Left forelimb (tissue), 1 donor: ENCODE measurements at places on chromosomes 7 and 10.

DNA sequence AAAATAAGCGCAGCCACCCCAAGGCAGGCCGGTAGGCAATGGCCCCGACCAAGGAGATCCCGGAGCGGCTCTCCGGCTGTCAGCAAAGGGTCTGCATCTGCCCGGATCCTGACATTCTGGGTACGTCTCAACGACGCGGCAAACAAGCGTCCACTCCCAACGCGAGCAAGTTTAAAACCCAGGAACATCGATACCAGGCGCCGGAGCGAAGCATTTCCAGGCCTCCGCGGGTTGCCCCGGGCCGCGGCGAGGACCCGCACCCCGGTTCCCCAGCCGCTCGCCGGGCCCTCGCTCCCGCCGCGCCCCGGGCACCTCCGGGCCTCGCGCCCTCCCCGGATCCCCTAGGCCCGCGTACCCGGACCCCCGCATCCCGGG lies 453 bp downstream of the URGCP start:
- peak; percentile 74 for DNase-seq

- DNase-seq: no peak
Observed at GRCh38 chr10:59793919-59794318, 40.7 kb upstream of the MRLN start.

DNA sequence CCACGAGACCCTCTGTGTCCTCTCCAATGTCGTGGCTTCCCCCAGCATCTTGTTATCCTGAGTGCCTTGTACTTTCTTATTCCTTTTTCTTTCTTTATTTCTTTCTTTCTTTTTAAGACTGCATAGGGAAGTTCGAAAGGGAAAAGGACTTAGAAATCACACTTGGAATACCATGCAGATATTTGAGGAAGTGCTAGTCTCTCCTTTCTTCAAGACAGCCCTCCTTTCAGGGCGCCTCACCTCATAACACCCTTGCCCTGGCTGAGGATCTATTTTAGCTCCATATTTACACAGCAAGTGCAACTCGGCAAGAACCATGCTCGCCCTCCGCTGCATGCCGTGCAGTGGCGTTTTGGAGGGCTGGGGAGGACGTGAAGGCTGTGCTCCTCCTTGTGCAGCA lies 232.3 kb upstream of the GLI3 start:
- DNase-seq: no peak

DNA sequence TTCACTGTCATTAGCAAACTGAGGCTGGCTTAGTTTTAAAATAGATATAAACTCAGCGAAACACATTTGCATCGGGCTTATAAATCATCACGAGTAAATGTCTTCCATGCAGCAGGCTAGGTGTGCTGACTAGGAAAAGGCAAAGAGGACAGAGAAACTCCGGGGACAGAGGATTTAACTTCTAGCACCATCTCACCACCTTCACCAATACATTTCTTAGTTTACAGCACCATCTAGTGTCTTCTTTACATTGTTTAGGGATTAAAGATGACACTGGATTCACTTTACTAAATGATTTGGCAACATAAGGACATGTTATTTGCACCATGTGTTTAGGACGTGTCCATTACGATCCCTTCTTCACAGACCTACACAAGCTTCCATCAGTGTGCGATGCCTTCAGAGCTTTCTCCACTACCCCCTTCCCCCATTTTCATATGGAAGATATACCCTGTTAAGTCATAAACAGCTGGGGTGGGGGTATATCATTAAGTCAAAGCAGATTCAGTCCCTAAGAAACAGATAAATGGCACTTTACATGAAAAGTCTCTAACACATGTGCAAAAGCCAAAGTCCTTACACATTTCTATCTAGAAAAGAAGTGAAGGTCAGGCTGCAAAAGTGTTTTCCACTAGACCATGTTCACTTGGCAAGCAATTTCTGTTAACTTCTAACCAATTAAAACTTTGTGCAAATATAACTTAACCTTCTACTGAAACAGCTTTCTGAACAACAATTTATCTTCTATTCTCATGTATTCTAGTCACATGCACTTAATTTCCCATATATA lies 103.3 kb downstream of the GRB10 start:
- no peak for DNase-seq

DNA sequence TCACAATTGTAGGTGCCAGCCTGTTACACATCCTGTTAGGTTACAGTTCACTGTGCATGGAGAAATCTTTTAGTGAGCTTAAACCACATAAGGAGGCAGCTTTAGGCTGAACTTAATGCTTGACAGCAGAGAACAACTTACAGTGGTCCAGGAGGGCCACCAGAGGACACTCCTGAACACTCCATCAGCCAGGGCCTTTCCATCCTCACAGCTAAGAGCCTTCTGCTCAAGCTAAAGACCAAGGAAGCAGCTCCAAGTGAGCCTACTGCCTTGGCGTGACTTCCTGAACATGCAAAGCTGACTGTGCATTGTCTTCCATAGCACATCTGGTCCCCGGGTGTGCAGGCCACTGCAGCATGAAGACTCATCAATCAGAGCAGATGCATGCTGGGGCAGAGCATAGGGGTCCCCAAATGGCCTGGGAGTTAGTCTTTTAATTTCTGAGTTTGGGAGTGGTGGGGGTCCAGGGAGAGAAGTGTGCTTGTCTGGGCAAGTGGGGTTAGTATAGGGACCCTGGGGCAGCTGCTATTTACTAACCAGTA lies 105.0 kb downstream of the ZNF248 start:
- DNase-seq: no peak
